Sigmoid colon (tissue), 7 donors: ENCODE measurements at places on chromosomes 2 and 18. TPM values are rescaled to one million over a fixed set of nuclear protein-coding genes. Genes with fewer than 3 reads are reported as not detected.

Gene SH3BP4
- 14.0 TPM for polyA plus RNA-seq

Gene GALNT1
- polyA plus RNA-seq, result 33.2 TPM

Gene PCARE
- polyA plus RNA-seq, result not detected

Gene TMEM37
- 69.7 TPM for polyA plus RNA-seq

Gene LRRC30
- polyA plus RNA-seq, result not detected

Gene TNFAIP6
- polyA plus RNA-seq, result 4.2 TPM

Gene ZNF892
- polyA plus RNA-seq, result not detected

Gene PLCL1
- 1.2 TPM for polyA plus RNA-seq

Gene PPP1CB
- polyA plus RNA-seq, result 112 TPM

Gene RBFA
- 9.0 TPM for polyA plus RNA-seq

Gene RASGRP3
- 4.4 TPM for polyA plus RNA-seq

Gene CNGA3
- polyA plus RNA-seq, result not detected

Gene MBD2
- 33.3 TPM for polyA plus RNA-seq

Gene CYP27A1
- 17.4 TPM for polyA plus RNA-seq

Gene SESTD1
- 21.6 TPM for polyA plus RNA-seq

Gene GPR39
- 2.4 TPM for polyA plus RNA-seq

Gene POLR1B
- polyA plus RNA-seq, result 3.6 TPM

Gene KLHL30
- polyA plus RNA-seq, result 0.19 TPM

Gene EIF4E2
- polyA plus RNA-seq, result 98.5 TPM

Gene ANKRD53
- polyA plus RNA-seq, result 1.0 TPM

Gene B4GALT6
- 1.2 TPM for polyA plus RNA-seq

Gene FAM210A
- polyA plus RNA-seq, result 11.3 TPM

Gene TRIM43
- polyA plus RNA-seq, result not detected

Gene XIRP2
- 1.8 TPM for polyA plus RNA-seq

Gene EVX2
- not detected for polyA plus RNA-seq

Gene MERTK
- 2.4 TPM for polyA plus RNA-seq

Gene STARD6
- not detected for polyA plus RNA-seq

Gene LRRFIP1
- polyA plus RNA-seq, result 63.3 TPM

Gene FNDC4
- 4.8 TPM for polyA plus RNA-seq

Gene NPHP1
- 0.60 TPM for polyA plus RNA-seq

Gene GDF7
- under 0.01 TPM for polyA plus RNA-seq

Gene VIL1
- 111 TPM for polyA plus RNA-seq

Gene SPR
- polyA plus RNA-seq, result 46.1 TPM

Gene SERPINB12
- not detected for polyA plus RNA-seq

Gene PAX8
- polyA plus RNA-seq, result 10.8 TPM

Gene CHRNA1
- 2.1 TPM for polyA plus RNA-seq

Gene LYPD6
- 1.2 TPM for polyA plus RNA-seq
